ENCODE measurements at places on chromosomes 5 and 9.

GRCh38 chr9:95065224-95065623 is 252.3 kb downstream of the FANCC start:
- peaks cover 4% of the 10 kb centered on the region for H3K4me1 ChIP-seq
- no peak overlapping the region for H3K27ac ChIP-seq
- no peaks in the 10 kb centered on the region for H3K27me3 ChIP-seq
- H3K36me3 ChIP-seq = peaks cover 13% of the 10 kb centered on the region

- no peak overlapping the region for H3K4me3 ChIP-seq
- no peaks in the 10 kb centered on the region for H3K36me3 ChIP-seq
- DNase-seq = no peak
- H3K4me1 ChIP-seq = peaks cover 1% of the 10 kb centered on the region
Observed at GRCh38 chr9:135070198-135070951, 17.1 kb upstream of the OLFM1 start.

- no peak overlapping the region for H3K4me3 ChIP-seq
- H3K27ac ChIP-seq = no peak overlapping the region
- DNase-seq = no peak
- H3K4me1 ChIP-seq = peaks cover 9% of the 10 kb centered on the region
Observed at GRCh38 chr9:18824095-18824666, 208.8 kb downstream of the SAXO1 start.

- H3K4me3 ChIP-seq = no peak overlapping the region
- peaks cover 7% of the 10 kb centered on the region for H3K36me3 ChIP-seq
- peaks cover 16% of the 10 kb centered on the region for H3K4me1 ChIP-seq
- no peak overlapping the region for H3K27ac ChIP-seq
Observed at GRCh38 chr5:67052034-67052433, 144.6 kb downstream of the CD180 start.

GRCh38 chr5:151154931-151155774 is 2.4 kb downstream of the ANXA6 start:
- H3K27me3 ChIP-seq = no peaks in the 10 kb centered on the region
- peaks cover 17% of the 10 kb centered on the region for H3K36me3 ChIP-seq
- peak overlapping the region; percentile 98 for H3K27ac ChIP-seq
- peak overlapping the region; percentile 95 for H3K4me3 ChIP-seq
- peaks cover 84% of the 10 kb centered on the region for H3K4me1 ChIP-seq

DNA sequence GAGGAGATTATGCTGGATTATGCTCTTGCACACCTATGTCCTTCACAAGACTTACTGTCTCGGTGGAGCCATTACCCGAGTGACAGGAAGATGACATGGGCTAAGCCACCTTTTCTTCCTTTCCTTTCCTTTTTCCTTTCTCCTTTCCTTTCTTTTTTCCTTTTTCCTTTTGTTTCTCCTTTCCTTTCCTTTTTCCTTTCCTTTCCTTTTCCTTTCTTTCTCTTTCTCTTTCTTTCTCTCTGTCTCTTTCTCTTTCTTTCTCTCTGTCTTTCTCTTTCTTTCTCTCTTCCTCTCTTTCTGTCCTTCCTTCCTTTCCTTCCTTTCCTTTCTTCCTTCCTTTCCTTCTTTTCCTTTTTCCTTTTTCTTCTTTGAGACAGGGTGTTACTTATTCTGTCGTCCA is 202.5 kb downstream of the ARHGEF28 start:
- no peak overlapping the region for H3K27ac ChIP-seq
- peaks cover 3% of the 10 kb centered on the region for H3K27me3 ChIP-seq
- H3K36me3 ChIP-seq = no peaks in the 10 kb centered on the region
- no peaks in the 10 kb centered on the region for H3K4me1 ChIP-seq
- no peak for DNase-seq

DNA sequence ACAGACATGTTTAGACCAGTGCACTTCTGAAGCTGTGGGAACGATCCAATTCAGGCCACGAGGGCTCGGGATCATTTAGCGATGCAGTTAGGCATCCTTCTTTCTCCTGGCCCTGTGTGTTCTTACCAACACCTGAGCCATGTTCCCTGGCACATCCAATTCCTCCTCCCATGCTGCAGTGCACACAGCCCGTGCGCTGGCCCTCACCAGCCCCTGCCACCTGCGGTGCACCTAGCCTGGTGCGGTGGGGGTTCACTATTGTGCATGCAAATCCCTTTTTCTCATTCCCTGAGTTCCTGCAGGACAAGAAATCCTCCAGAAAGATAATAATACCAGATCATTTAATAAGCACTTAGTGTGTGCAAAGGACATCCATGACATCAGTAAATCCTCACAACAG is 53.5 kb downstream of the NEURL1B start:
- H3K27me3 ChIP-seq = no peaks in the 10 kb centered on the region
- H3K4me1 ChIP-seq = peaks cover 6% of the 10 kb centered on the region
- no peak overlapping the region for H3K4me3 ChIP-seq
- no peaks in the 10 kb centered on the region for H3K36me3 ChIP-seq

GRCh38 chr5:75678155-75678554 is 39.1 kb downstream of the POC5 start:
- DNase-seq = no peak
- peak overlapping the region; percentile 91 for H3K27ac ChIP-seq
- peaks cover 8% of the 10 kb centered on the region for H3K4me1 ChIP-seq
- peak overlapping the region; percentile 53 for H3K4me3 ChIP-seq
- H3K36me3 ChIP-seq = no peaks in the 10 kb centered on the region

DNA sequence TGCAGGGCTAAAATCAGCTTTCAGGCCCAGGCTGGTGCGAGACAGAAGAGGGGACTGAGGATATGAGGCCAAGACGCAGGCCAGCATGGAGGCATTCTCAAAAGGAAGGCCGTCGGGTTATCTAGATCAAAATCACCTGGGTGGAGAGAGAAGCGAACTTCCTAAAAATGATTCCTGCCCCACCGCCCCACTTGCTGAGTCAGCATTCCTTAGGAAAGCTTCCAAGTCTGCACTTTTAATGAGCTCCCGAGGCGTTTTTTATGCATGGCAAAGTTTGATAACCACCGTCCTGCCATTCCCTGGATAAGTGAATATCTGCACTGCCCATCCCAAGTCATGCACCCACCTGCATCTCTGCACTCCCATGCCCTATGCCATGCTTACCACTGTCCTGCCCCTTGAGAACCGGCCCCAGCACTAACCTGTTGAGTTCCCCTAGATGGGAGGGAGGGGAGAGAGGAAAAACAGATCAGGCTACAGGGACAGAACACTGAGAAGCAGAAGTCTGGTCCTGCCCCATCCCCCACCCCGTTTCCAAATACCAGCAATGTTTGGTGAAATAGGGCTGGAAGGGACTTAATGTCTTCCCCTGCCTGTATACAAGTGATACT is 1.6 kb upstream of the SPOCK1 start:
- no peak overlapping the region for H3K27ac ChIP-seq
- H3K4me1 ChIP-seq = peaks cover 2% of the 10 kb centered on the region
- H3K27me3 ChIP-seq = peaks cover 21% of the 10 kb centered on the region
- H3K4me3 ChIP-seq = no peak overlapping the region

GRCh38 chr9:1837453-1838084 is 177.6 kb upstream of the SMARCA2 start:
- no peaks in the 10 kb centered on the region for H3K4me1 ChIP-seq
- no peaks in the 10 kb centered on the region for H3K36me3 ChIP-seq
- no peak overlapping the region for H3K4me3 ChIP-seq
- no peak for DNase-seq
- peaks cover 18% of the 10 kb centered on the region for H3K27me3 ChIP-seq

GRCh38 chr9:17330097-17330496 is 195.3 kb downstream of the CNTLN start:
- H3K27me3 ChIP-seq = no peaks in the 10 kb centered on the region
- no peaks in the 10 kb centered on the region for H3K4me1 ChIP-seq
- H3K4me3 ChIP-seq = no peak overlapping the region

DNA sequence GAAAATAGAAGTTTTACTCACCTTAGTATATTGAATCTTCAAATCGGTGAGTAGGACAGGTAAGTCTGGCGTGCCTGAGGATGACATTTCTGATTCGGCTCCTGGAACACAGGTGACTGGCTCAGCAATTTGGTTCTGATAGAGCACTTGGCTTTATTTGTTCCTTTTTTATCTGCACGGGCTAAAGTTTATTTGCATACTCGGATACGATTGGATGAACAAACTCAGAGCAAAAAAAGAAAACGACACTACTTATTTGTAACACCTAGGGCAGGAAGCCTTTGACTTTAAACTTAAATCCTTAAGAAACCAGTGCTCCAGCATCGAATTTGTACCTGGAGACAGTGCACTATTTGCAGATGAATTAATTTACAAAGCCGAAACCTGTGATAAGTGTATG is at the start of gene ALDH1A1:
ALDH1A1 (minus strand) TSS at position 140 of the 400 bp plus-strand sequence; CDS start at position 87, 53 bp downstream.
- H3K4me3 ChIP-seq = peak within 1 kb of the TSS; percentile 21
- no peak for DNase-seq
- H3K27ac ChIP-seq = no peak within 1 kb of the TSS
- H3K4me1 ChIP-seq = no peaks in the 10 kb centered on the region

GRCh38 chr5:73114044-73114688 is 6.2 kb upstream of the TMEM171 start:
- no peak overlapping the region for H3K27ac ChIP-seq
- no peaks in the 10 kb centered on the region for H3K4me1 ChIP-seq
- H3K27me3 ChIP-seq = peaks cover 34% of the 10 kb centered on the region
- DNase-seq = no peak
- no peaks in the 10 kb centered on the region for H3K36me3 ChIP-seq

DNA sequence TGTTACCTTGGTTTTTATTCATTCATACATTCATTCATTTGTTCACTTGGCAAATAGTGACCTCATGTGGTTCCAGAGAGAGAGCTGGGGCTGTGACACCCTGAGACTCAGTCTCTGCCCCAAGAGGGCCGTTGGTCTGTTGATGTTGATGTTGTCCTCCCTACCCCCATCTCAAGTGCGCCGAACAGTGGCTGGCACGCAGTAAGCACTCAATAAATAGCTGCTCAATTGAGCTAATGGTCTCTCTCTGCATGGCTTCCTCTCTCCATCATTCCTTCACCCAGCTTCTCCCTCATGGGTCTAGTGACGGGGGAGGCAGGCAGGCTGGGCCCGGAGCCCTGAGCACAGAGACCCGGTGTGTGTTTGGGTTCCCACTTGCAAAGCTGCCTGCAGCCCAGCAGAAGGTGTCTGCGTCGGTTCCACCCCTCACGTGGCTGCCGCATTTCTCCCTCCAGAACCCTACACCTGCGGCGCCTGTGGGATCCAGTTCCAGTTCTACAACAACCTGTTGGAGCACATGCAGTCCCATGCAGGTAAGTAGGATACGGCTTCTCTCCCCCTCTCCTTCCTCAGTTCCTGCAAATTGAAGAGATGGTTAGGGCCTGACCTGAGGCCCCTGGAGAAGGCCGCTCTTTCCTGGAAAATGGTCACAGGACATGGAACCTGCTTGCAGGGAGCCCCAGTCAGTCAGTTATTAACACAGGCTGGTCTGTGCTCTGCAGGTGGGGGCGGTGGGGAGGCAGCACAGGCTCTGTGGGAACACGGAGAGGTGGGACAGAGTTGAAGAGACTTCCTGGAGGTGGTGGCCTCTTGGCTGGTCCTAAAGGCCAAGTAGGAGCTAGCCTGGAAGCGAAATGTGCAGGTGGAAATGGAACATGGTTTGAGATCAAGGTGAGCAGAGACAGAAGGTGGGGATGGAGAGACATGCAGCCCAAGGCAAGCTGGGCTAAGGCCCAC is 42.0 kb downstream of the AMBP start:
- H3K36me3 ChIP-seq = peaks cover 3% of the 10 kb centered on the region
- H3K27ac ChIP-seq = no peak overlapping the region
- DNase-seq = no peak
- no peaks in the 10 kb centered on the region for H3K4me1 ChIP-seq
- no peak overlapping the region for H3K4me3 ChIP-seq

DNA sequence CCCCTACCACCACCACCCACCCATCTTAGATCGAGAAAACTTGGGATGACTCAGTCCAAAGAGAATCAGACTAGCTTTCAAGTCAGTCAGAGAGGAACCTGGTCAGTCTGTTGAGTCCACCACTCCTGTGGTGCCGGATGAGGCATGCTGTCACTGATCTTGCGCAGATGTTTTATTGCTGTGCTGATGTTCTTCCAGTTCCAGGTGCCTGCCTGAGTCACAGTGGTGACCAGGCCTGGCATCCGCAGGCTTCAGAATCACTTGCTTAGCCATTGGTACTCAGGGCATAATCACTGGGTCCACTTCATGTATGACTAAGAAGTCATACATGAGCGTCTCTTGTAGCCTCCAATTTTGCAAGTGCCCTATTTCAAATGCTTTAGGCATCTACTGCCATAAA is 114.1 kb downstream of the MUSK start:
- no peaks in the 10 kb centered on the region for H3K4me1 ChIP-seq
- H3K4me3 ChIP-seq = no peak overlapping the region
- DNase-seq = no peak
- no peak overlapping the region for H3K27ac ChIP-seq

DNA sequence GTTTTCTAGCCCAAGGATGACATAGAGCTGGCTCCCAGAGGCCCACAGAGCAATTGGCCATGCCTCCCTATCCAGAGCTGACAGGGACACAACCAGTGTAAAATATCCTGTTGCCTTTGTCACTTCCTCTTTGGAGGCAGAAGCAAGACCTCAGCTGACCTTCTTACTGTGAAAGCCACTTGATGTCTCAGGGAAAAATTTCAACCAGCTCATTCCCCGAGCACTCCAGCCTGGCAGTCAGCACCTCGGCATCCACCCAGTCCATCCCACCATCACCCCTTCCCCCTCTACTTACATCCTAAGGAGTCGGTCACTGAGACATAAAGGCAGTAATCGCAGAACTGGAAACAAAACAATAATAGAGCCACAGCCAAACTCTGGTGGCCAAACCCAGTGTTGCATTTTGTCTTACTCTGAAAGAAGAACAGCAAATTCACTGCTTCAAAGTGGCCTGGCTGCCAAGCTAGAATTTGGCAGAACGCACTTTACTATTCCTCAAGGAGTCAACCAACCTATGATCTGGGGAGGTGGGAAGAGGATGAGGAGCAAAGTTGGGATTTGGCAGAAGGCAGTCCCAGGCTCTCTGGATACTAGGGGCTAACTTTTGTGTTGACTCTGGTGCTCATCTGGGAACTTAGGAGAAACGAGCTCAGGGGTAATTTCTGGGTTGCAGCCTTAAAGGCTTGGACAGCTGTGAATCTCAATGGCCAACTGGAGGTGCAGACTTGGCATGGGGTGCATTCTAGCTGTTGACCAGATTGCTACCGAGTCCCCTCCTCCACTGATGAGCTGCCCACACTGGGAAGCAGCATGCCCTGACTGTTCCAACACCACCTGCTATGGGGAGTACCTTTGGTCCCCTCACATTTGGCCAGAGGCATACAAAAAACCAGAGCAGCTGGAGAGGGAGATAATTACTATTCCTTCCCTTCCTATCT is 13.6 kb downstream of the NIPAL4 start:
- no peaks in the 10 kb centered on the region for H3K4me1 ChIP-seq
- no peaks in the 10 kb centered on the region for H3K36me3 ChIP-seq
- H3K27me3 ChIP-seq = no peaks in the 10 kb centered on the region
- no peak overlapping the region for H3K27ac ChIP-seq
- no peak overlapping the region for H3K4me3 ChIP-seq
- DNase-seq = no peak
